Dorsolateral prefrontal cortex (tissue), 122 donors: ENCODE measurements at places on chromosomes 3 and 15.

DNA sequence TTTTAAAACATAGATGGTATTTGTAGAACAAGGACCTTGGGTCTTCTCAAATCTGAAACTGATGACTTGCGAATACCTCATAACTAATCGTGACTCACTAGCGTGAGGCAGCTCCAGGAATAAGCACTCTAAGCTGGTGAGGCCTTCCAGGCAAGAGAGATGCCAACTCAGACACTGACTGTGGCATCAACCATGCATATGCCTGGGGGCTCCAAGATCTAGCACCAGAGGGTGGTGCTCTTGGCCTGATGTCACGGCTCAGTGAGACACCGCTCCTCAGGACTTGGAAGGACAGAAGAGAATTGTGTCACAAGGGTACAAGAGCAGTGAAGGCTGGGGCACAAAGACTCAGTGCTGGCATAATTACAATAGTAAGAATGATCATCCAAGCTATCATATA is 125.0 kb upstream of the TRIM42 start:
- DNase-seq, result no peak

DNA sequence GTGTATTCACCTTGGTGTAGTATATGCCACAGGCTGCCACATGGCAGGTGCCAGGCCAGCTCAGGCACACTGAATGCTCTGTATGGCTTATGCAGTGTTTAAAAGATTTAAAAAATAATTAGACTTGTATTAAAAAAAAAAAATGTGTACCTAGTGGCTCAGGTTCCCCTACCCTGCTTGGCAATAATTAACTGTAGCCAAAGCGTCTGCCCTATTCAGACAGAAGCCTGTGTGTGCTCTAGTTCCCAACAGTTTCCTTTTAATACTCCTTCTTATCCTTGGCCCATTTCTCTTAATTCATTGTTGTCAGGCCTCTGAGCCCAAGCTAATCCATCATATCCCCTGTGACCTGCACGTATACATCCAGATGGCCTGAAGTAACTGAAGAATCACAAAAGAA is 752.2 kb upstream of the CFAP20DC start:
- DNase-seq, result no peak

DNA sequence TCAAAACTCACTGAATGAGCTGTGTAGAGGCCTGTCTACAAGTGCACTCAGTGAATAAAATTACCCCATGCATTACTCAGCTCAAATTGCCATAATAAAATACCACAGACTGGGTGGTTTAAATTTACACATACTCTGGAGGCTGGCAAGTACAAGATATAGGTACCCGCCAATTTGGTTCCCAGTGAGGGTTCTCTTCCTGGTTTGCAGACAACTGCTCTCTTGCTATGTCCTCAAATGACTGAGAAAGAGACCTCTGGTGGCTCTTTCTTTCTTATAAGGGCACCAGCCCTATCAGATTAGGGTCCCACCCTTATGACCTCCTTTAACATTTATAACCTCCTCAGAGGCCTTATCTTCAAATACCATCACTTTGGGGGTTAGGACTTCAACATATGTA is 237.0 kb downstream of the CPNE4 start:
- no peak for DNase-seq

GRCh38 chr3:139310474-139310933 is 33.3 kb upstream of the MRPS22 start:
- DNase-seq, result no peak

- DNase-seq, result no peak
Measured at GRCh38 chr3:94811836-94812235, 749.0 kb downstream of the NSUN3 start.

GRCh38 chr15:39357480-39358268 is 223.2 kb upstream of the THBS1 start:
- DNase-seq, result no peak

- no peak for DNase-seq
Measured at GRCh38 chr3:141067206-141067974, 16.2 kb downstream of the SPSB4 start.

DNA sequence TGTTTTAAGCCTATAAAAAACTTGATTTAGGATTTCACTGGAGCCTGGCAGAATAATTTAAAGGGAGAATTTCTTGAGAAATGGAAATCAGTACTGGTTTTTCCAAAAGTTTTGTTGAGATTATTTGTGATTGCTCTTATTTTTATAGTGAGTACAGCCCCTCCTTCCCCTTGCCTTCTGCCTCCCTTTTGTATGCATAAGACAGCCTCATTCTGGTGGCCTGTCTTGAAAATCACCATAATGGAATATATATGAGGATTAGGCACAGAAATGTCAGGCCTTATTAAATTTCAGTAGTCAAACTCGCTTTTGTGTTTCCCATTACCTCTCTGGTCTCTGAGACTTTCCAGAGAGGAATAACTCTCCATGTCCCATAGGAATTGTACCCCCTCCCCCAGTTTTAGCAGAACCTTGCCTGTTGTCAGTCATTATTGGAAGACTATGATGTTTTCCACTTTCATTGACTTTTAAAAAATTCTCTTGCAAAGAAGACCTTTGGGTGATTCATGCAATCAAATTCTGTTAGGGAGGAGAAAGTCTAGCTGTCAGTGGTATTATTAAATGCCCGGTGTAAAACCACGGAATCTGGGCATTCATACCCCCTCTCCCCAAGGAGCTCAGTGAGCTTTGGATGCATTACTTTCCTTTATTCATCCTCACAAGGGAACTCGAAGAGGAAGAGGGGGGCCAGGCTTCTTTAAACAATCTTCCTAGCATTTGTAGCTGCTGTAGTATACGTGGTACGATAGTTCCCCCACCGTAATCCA is 171.6 kb upstream of the TSC22D2 start:
- DNase-seq, result no peak

GRCh38 chr15:40770147-40770721 is 454 bp downstream of the C15orf62 start:
- no peak for DNase-seq

- peak; percentile 58 for DNase-seq
Measured at GRCh38 chr3:9183011-9183410, 66.4 kb downstream of the SRGAP3 start.

- no peak for DNase-seq
Measured at GRCh38 chr3:79344876-79345871, 422.6 kb downstream of the ROBO1 start.

DNA sequence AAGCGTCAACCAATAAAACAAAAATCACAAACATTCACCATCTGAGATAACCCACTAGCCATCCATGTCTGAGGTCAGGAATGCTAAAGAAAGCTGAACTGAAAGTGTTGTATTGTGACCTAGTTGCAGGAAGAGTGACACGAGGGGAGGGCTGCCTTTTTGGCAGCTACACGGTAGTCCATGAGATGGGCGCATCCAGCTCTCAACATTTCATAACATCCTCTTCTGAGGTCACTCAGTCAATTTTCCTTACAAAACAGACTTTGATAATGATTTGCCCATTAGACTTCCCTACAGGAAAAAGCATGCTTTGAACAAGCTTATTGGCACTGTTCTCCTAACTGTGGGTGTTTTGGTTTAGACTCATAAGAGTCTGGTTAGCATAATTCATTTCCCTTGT is 15.4 kb upstream of the SHF start:
- DNase-seq, result no peak

GRCh38 chr3:149975919-149976318 is 5.2 kb upstream of the PFN2 start:
- no peak for DNase-seq

DNA sequence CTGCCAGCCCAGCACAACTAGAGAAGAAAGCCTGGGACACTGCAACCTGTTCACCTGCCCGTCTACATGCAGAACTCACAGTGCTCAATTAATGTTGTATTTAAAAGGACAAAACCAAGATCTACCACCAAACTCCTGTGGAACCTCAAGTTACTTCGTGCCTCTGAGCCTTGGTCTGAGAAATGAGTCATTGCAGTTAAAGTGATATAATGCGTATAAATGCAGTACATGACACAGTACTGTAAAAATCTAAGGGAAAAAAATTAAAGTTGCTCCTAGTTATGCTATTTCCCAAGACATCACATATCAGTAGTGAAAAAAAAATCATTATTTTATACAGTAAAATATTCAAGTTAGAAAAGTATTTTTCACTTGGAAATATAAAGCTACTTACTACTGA is 138.9 kb downstream of the ZIC4 start:
- DNase-seq, result no peak

DNA sequence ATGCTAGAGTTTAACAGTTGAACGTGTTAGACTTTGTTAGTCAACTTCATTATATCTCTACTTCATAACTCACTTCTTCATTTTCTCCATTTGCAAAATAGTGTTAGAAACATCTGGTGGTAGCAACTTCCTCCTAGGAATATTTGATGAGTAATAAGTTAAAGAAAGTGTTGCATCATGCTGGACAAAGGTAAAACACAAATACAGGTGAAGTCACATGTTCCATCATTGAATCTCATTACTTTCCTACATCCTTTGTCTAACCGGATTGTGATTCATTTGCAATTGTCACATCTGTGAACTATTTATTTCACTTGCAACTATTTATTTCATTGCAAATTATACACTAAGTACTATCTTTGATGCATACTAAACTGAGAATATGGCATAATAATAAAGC is 186.5 kb downstream of the TUSC7 start:
- no peak for DNase-seq

- DNase-seq, result no peak
Measured at GRCh38 chr3:35484929-35485530, 154.3 kb upstream of the ARPP21 start.

GRCh38 chr3:70982284-70982683 is 601.2 kb downstream of the FOXP1 start:
- DNase-seq, result no peak

- DNase-seq, result no peak
Measured at GRCh38 chr3:178127221-178127620, 409.0 kb upstream of the KCNMB2 start.

DNA sequence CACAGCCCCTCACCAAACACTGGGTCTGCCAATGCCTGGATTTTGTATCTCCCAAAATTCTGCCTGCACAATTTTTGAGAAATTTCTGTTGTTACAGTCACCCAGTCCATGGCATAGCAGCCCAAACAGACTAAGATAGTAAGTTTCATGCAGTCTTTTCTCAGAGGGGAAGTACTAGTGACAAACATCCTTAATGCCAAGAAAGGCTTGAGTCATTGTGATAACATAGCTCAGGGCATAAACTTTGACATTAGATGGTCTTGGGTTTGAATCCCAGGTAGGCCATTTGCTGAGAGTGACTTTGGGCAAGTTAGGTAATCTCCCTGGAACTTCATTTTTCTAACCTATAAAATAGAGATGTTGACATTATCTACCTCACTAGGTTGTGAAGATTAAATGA is 36.1 kb upstream of the PFN2 start:
- DNase-seq, result no peak

DNA sequence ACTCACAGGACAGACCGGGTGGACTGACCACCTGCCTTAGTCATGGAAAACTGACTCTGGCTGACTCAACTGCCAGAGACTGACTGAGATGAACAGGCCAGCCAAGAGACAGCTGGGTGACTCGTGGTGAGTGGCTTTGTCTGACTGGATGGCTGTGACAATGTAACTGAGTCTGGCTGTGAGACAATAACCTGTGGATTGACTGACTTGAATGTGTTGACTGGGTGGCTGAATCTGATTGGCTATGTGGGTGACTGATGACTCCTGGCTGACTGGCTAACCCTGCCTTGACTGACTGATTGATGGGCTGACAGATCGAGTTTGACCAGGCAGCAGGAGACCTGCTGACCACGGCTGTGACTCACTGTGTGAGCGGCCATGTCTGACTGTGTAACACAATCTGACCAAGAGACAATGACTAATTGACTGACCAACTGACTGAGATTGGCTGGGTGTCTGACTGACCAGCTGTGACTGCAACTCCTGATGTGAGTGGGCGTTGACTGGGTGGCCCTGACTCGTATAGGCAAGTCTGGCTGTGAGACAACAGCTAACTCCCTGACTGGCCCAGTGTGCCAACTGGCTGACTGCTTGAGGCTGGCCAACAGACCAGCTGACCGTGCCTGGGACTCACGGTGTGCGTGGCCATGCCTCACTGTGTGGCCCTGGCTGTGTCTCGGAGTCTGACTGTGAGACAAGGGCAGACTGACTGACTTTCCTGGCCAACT is 509.1 kb downstream of the SHQ1 start:
- no peak for DNase-seq

DNA sequence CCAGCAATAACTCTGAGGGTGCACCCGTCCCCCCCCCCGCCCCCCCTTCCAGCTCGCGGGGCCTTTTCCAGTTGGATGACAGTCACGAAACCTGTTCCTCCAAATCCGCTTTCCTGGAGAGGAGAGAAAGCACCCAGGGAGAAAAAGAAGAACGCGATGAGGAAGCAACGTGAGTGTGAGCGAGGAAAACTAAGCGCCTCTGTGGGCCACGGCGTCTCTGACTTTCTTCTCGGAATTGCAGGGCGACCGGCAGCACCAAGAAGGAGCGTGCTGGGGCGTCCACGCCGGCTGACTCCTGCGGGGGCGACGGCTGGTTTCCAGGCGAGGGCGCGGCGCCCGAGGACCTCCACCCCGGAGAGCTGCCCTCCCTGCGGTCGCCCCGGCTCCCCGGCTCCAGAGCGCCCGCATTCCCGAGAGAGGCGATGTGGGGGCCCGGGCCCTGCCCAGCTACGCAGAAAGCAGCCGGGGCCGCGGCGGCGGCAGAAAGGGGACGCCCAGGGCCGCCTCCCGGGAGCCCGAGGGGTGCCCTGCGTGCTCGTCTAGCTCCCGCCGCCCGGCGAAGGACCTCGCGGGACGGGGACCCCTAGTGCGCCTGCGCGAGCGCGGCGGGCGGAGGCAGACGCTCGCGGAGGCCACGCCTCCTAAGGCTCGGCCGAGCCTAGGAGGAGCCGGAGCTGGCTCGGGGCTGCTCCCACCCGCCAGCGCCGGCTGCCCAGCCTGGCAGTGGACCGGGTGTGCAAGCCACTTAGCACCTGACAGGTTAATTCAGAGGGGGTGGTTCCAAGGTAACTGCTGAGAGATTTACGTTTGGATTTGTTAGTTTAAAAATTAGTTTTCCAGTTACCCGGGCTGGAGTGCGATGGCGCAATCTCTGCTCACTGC is 15.3 kb upstream of the ADIPOQ start:
- peak; percentile 62 for DNase-seq

GRCh38 chr3:106004826-106005225 is 136.0 kb upstream of the CBLB start:
- no peak for DNase-seq

- no peak for DNase-seq
Measured at GRCh38 chr3:83457551-83457950, 1501.2 kb upstream of the CADM2 start.

DNA sequence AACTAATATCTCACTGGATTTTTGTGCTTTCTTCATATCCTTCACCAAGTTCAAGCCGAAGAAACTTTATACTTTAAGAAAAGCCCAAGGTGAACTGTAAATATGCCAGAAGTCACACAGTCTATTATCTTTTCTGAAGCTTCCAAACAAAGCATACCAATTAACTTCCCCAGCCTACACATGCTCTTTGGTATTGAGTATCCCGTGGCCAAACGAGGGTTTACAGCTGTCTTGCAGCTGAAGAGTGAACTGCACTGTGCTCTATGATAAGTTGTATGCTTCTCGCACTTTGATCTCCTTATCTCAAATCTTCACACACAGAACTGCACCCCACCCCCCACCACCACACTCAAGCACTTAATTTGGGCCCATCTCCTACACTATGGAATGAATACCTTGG is 215.6 kb upstream of the VEPH1 start:
- no peak for DNase-seq

GRCh38 chr15:71889947-71890346 is 79.6 kb downstream of the NR2E3 start:
- no peak for DNase-seq

- DNase-seq, result no peak
Measured at GRCh38 chr3:72229952-72230351, 445.0 kb upstream of the PROK2 start.

- DNase-seq, result no peak
Measured at GRCh38 chr15:66749841-66750575, 48.0 kb downstream of the SMAD6 start.

GRCh38 chr15:60681353-60681752 is 202.4 kb upstream of the ICE2 start:
- no peak for DNase-seq
